NCI-H1694 (cell line): ENCODE measurements at places on chromosomes 12 and 14.

GRCh38 chr12:132449565-132450417 lies 40.2 kb upstream of the FBRSL1 start:
- no peak for DNase-seq

DNA sequence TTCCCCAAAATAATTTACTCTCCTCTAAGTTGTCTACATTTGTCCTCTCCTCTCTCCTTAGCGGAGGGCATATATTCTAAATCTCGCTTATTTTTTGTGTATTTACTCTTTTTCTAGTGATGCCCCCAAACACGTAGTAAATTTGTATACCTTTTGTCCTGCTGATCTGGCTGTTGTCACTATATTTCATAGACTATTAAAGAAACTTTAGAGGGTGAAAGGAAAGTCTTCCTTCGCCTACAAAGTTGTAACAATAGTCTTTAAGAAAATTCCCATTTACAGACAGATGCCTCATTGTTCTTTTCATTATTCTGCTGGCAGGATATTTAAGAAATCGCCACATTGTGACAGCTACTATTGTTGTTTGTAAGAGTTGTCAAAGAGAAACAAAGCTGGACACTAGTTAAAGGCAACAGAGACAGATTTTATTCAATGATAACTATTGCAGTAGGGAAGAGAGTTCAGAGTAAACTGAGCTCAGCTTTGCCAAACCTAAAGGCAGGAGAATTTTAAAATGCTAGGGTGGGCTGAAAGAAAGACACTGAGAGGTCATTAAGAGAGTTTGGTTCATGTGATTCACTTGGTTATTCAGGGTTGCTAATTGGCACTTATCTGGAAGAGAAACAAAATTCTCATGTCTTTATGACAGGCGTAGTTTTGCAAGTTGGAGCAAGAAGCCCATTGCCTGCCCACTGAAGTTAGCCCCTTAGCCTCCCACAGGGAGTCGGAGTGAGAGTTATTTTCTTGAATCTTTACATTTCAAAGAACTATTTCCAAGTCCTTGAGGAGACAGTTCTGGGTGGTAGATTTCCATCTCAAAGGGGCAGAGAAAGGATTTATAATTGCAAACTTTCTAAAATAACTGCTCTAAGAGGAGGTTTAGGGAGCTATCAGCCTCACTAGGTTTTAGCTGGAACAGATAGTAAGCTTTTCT lies 1272.5 kb upstream of the SEL1L start:
- DNase-seq = no peak

DNA sequence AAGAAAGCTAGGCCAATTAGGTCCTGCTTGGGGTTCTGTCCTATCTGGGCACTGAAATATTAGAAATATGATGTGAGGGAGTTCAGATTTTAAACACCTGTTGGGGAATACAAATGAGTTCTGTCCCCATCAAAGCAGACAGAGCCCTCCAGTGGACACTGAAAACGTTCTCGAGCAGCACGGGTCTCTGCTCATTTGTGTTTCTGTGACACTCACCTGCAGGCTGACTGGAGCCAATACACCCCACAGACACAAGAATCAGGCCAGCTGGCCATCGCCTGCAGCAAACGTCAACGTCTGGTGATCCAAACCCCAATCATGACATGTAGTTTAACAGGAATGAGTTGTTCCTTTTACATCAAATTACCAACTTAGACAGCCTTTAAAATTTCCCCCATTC lies 493.4 kb upstream of the TMEM132C start:
- DNase-seq = no peak

GRCh38 chr12:123868791-123869190 lies 103.8 kb downstream of the CCDC92 start:
- DNase-seq = no peak

- no peak for DNase-seq
These were observed 671.8 kb downstream of the RPS29 start for GRCh38 chr14:48914382-48914781.

DNA sequence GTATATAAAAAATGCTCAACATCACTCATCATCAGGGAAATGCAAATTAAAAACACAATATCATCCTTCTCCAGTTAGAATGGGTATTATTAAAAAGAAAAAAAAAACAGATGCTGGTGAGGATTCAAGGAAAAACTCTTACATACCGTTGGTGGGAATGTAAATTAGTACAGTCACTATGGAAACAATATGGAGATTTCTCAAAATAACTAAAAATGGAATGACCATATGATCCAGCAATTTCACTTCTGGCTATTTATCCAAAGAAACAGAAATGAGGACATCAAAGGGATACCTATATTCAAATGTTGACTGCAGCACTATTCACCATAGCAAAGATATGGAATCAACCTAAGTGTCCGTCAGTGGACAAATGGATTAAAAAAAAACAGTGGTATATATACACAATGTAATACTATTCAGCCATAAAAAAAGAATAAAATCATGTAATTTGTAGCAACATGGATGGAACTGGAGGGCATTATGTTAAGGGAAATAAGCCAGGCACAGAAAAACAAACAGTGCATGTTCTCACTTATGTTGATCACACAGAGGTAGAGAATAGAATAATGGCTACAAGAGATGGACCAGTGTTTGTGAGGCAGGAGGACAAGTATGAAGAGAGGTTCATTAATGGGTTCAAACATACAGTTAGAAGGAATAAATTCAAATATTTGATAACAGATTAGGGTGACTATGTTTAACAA lies 14.4 kb upstream of the PRR4 start:
- DNase-seq = no peak
